ENCODE measurements at places on chromosomes 3 and 15.

DNA sequence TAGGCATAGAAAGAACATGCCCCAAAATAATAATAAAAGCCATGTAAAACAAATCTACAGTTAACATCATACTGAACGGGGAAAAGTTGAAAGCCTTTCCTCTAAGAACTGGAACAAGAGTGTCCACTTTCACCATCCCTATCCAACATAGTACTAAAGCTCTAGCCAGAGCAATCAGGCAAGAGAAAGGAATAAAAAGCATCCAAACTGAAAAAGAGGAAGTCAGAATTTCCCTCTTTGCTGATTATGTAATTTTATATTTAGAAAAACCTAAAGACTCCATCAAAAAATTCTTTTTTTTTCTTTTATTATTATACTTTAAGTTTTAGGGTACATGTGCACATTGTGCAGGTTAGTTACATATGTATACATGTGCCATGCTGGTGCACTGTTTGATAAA, 661.6 kb upstream of the CBLB start:
- no peak for DNase-seq

DNA sequence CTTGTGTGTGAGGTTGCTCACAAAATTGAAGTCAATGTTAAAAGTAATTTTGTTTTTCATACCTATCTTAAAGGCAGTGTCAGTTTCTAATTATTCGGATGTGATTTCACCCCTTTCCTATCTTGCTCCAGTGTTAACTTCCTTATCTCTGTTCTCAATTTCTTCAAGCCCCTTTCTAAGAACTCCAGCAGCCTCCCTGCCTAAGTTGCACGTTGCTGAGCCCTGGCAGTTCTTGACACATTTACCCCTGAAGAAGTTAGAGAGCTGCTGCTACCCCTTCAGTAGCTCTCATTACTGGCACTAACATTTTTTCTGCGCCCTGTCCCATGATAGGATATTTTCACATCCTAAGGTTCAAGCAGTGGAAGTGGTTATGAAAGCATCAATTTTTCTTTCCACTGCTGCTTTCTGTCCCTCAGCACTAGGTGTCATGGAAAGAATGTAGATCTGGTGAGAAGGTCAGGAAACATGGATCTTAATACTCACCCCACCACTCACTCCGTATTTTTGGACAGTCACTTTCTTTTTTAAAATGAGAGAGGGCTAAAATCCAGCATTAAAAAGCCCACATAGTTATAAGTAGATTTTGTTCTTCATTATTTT, 62.9 kb downstream of the OPA1 start:
- no peak for DNase-seq

- no peak for DNase-seq
Measured at GRCh38 chr15:60400944-60401343, 3.2 kb upstream of the ANXA2 start.

DNA sequence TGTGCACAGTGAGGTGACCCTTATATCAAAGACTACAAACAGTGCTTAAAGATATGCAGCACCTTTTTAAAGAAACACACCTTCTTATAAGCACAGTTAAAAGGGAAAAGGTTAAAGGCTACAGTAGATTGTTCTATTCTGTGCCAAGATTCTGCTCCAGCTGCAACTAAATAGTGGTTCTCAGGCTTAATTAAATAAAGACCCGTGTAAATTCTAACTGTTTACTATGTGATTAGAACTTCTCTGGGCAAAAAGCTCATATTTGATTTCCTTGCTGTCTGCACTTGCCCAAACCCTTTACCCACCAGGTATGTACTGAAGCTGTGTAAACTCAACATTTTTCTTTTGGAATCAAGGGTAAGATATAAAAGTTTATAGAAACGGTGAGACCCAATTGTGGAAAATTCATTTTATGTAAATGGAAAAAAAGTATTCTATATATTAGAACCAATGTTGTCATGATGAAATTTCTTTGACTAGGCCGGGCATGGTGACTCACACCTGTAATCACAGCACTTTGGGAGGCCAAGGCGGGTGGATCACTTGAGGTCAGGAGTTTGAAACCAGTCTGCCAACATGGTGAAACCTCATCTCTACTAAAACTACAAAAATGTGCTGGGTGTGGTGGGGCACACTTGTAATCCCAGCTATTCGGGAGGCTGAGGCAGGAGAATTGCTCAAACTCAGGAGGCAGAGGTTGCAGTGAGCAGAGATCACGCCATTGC, 230.6 kb downstream of the MECOM start:
- DNase-seq: no peak

DNA sequence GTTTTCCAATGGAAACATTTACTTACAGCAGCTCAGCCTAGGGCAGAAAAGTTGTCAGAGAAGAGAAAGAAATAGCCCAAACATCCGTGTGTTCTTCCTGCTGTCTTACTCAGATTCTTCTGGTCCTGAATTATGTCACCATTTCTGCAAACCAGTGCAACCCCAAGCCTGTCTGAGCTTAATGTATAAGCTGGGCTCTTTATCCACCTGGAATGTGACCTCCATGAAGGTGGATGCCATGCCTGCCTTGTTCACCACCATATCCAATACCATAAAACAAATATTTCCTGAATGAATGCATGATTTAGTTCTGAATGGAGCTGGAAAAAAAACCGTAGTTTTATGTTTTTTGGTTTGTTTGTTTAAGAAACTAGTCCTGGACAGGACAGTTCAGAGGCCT, 150.9 kb downstream of the RYR3 start:
- DNase-seq: no peak

- no peak for DNase-seq
Measured at GRCh38 chr3:167559924-167560323, 86.1 kb upstream of the SERPINI2 start.

DNA sequence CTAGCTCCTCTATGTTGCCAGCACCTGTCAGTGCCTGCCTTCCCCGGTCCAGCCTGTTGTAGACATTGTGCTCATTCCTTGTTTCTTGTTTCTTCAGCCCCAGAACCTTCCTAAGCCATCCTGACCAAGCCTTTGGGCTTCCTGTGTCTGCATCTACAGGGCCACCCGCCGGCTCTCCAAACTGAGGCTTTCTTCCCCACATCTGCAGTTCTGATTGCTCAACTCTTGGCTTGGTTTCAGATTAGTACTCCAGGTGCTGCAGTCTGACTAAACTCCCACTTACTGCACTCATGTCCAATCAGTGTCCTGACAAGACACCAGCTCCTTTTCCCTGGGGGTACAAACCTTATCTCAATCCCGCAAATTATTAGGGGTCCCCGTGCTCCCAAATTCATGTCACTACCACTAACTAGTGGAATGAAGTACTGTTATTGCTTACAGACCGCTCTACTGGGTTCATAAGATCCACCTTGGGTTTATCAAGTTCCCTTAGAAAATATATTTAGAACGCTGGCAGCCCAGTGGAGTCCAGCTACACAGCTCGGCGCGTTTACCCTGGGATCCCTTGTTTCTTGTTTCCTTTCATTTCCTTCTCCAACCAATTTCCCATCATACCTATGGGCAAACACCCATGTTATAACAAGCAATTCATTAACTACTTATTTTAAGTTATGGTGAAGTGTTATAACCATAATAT, 114.2 kb upstream of the TJP1 start:
- DNase-seq: no peak

DNA sequence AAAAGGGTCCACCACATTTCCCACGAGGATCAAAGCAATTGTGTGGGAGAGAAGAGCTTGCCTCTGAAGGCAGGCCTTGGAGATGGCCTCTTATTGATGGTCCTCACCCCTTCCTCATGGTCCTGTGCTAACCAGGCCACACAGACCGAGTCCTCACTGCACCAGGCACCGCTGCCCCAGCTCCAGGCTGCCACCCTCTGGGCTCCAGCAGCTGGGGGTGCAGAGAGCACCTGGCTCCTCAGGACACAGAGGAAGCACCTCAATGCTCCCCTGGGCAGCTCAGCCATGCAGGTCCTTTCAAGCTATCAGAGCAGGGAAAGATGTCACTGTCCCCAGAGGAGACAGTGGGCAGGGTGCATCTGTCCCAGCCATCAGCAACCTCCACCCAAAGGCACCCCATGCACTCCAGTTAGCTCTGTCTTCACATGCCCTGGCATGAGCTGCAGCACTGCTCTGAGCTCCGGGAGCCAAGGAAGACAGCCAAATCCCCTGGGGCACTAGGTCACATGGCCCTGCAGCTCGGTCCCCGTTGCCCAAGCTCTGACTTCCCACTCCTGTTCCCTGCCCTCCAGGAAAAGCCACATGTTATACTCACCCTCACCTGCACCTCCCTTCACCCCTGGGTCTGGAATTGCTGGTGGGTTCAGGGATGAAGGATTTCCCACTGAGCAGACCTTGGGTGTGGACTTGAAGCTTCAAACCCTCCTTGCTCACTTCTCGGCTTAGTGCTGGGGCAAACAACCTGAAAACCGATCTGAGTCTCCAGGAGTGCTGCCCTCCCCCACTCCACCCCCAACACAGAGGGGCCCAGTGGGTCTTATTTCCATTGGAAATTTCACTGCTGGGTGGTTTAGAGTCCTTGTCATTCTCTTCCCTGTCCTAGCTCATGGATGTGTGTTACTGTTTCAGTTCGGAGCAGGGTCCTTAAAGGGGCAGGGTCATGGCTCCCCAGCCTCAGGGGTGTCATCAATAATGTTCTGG, 32.6 kb downstream of the ALS2CL start:
- no peak for DNase-seq

DNA sequence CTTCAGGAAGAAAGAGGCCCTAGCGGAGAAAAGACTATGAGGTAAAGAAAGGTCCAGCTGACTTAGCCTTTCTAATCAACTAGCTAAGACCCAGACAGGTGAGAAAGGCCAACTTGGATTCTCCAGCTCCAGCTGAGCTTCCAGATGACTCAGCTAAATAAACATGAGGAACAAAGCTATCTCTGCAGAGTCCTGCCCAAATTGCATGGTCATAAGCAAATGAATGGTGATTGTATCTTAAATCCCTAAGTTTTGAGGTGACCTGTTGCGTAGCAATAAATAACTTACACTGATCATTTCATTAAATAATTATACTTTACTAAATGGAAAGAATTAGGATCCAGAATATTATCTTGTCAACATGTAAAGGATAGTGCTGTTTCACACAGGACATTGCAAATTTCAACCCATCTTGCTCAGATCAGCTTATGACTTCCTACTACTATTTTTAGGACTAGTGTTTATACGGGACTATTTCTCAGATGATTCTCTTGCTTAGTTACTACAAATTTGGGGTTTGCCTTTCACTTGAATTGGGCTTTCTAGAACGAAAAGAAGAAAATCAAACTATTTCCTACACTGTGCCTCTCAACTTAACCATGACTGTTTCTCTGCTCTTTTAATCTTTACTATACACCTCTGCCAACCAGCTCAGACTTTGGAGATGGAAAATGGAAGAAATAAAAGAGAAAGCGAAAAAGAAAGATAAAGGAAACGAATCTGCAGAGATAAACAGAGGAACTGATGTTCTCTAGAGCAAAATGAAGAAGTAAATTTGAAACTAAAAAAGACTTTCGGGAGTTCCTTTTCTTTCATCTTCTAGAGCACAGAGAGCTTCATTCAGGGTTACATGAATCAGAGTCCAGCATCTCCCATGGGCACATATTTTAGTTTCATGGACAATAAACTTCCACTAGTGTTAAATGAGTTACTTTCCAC, 6.6 kb upstream of the ADGRG7 start:
- no peak for DNase-seq

DNA sequence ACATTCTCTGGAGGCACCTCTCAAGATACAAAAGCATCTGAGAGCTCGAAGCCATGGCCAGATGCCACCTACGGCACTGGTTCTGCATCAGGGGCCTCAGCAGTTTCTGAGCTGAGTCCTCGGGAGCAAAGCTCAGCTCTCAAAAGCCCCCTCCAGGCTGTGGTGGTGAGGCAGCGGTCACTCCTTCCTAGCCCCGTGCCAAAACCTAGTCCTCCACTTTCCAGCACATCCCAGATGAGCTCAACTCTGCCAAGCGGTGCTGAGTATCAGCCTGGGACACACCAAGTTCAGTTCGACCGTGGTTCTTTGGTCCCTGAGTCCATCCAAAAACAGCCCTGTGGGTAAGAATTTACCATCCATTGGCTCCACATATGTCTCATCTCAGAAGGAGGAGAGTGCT, 79.3 kb upstream of the STT3B start:
- no peak for DNase-seq

DNA sequence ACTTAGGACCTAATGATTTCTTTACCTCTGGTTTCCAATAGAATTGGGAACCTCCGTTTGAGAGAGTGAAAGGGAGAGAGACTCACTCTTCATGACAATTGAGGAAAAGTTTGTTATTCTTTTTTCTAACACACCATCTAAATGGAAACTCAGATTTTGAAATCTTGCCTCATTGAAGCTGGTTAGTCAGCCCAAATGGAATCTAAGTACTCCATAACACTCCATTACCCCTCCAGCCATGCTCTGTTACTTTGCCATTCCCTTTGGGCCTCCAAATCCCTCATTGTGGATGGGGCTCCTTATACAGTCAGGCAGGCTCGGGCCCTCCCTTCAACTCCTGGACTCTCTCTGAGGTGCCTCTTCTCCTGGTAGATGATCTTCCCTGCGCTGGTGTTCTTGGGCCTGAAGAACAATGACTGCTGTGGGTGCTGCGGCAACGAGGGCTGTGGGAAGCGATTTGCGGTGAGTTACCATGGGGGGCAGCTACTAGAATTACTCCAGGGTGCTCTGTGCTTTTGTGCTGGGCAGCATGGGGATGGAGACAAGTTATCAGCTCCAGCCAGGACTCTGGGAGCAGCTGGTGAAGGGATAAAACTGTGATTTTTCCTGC, 1.1 kb downstream of the TM4SF4 start:
- DNase-seq: no peak
